GM23248 (cell line): ENCODE measurements at places on chromosomes 3 and 15. TPM values are rescaled to one million over a fixed set of nuclear protein-coding genes. Genes with fewer than 3 reads are reported as not detected.

The ITGB5 gene
- total RNA-seq = 383 and 523 TPM in 2 replicates

DNA sequence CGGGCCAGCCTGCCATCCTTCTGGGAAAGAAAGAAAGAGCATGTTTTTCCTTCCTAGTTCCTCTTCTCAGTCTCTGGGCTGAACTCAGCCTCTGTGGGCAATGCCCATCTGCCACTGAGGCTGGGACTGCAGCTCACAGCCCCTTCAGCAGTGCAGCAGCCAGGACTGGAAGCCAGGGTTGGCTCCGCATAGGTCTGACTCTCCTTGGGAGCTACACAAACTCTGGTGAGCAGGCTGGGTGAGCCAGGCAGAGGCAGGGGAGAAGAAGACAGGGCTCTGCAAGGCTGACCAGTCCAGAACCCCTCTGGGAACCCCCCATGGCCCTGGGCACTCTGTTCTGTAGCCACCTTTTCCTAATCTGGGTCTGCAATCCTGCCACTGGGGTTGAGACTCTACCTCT is 3.6 kb downstream of the DISP2 start:
- DNase-seq = no peak

GRCh38 chr3:137249311-137249940 is 291.6 kb downstream of the IL20RB start:
- no peak for DNase-seq

DNA sequence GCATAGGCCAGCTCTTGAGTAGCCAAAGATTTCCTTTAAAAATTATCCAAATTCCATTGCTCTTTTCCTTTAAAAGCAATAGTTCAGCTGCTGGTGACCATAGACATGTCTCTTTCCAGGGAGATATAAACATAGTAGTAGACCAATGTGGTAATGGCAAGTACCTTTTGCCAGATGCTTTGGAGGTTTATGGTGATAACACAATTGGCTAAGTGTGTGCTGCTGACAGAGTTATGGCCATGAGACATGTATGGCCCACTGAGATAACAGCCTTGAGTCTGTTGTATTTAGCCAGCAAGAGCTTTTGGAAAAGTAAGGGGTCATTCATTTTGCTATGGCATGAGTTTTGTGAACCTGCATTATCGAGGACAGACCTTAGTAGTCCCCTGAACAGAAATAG is 1146.8 kb downstream of the TUSC7 start:
- DNase-seq = no peak

DNA sequence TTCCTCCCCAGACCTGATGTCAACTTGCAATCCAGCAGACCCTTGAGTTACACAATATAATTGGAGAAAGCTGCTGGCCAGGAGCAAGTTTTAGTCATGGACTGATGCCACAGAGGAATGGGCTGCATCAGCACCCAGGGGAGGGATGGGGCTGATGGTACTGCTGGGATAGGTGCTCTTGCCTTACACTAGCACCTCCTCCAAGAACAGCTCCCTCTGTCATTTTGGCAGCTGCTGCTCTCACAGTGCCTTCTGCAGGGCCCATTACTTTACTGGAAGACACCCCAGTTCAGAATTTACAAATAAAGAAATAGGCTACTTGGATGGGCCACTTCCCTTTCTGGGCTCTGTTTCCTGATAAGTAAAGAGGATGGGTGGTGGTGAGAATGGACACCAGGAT is 85.3 kb upstream of the RORA start:
- DNase-seq = no peak

DNA sequence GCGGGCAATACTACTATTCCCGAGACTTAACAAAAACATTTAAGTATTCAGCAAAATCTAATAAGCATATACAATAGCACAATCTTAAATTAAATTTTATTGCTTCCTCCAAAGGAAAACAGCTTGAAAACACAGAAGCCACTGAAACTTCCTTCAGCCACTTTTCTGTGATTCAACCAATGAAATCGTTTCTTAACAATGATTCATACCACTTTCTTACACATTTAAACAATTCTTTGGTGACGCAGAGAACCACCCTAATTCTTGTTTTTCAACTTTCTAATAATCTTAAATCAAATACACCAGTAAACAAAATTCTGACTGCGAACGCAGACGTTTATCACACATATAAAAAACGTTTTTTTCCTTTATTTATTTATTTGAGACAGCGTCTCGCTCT is 4.1 kb downstream of the TJP1 start:
- DNase-seq = peak; percentile 36

The BCL2A1 gene
- 1.6 TPM in 1 of 2 replicates, not detected in the other for total RNA-seq

DNA sequence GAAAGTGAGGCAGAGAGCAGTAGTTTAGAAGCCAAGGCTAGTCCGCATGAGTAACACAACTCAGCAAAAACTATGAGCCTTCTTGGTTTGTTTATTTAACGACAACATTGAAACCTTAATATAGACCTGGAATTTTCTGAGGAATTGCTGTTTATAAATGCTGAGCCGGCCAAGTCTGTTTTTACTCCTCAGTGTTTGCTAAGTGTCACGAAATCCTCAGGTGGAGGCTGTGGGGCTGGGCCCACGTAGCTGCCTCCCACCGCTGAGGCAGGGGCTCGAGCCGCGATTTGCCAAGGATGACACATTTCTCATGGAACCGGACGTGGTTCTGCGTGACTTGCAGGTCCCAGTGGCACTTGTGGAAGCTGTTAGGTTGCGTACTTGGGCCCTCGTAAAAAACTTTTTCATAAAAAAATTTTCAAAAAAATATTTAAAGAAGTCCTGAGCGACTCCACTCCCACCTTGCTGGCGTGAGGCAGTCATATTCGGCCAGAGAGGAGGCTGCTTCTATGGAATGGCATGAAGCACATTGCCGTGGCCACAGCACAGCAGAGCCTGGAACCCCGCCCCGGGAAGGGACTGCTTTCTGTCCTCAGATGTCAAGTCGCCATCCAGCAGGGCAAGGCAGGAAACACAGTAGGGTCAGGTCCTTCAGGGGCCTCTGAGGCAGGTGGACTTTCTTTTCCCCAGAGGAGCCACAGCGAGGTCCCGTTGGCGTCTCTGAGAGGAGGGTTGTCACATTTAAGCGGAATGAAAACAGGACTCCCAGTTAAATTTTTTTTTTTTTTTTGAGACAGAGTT is 64.8 kb upstream of the PCSK6 start:
- no peak for DNase-seq

The NR1I2 gene
- not detected in 2 replicates for total RNA-seq
